ENCODE measurements at places on chromosomes 11 and 22.
A peak's percentile ranks its signal among the peaks of the same experiment; 100 is the strongest.

GRCh38 chr22:37183432-37184379 is 4.3 kb downstream of the C1QTNF6 start:
- DNase-seq: no peak

DNA sequence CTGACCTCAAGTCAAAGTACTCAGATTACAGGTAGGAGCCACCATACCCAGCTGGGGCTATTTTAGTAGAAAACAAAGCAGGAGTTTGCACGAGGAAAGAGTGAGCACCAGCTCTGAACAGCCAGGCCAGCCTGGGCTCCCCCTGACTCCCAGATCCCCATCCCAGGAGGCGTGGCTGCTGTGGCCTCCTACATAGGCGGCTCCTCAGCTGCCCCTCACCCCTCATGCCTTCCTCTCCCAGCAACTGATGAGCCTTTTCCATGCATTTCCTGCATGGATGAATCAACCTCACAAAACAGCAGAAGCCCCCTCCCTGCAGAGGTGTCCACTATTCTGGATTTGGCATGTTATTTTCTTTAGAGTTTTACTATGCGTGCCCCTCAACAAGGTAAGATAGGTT is 10.5 kb upstream of the FLRT1 start:
- no peak for DNase-seq

GRCh38 chr22:42314709-42315391 is 44.4 kb upstream of the TCF20 start:
- DNase-seq: no peak

- DNase-seq: no peak
Observed at GRCh38 chr11:118527109-118527508, at the start of gene TTC36. Gene TTC36 (plus strand): TSS chr11:118527474. CDS start chr11:118527495, 21 bp downstream.

GRCh38 chr11:133816146-133816870 is 29.0 kb downstream of the SPATA19 start:
- no peak for DNase-seq

DNA sequence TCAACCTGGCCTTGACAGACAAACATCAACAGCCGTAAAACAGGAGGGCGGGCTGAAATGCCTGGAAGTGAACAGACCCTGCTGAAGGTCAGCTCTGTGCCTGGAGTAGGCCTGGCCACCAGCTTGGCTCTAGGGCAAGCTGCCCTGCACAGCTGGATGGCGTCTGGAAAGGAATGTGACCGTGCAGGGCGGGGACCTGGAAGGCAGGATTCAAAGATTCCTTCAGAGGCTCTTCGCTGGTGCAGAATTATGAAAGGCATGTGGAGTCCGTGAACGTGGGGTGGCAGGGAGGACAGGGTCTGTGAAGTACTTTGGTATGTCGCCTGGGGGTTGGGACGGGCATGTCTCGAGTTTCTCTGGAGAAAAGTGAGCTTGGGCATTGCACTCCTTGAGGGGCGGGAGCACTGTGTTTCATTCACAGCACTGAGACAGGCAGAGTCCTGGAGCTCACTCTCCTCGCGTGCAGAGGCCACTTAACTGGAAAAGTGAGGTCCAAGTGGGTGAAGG is 1.5 kb downstream of the EHD1 start:
- DNase-seq: peak; percentile 58

- DNase-seq: peak; percentile 62
Observed at GRCh38 chr22:50444663-50445062, 30.2 kb downstream of the SBF1 start.

- DNase-seq: no peak
Observed at GRCh38 chr11:46321757-46322156, 25.5 kb upstream of the DGKZ start.

DNA sequence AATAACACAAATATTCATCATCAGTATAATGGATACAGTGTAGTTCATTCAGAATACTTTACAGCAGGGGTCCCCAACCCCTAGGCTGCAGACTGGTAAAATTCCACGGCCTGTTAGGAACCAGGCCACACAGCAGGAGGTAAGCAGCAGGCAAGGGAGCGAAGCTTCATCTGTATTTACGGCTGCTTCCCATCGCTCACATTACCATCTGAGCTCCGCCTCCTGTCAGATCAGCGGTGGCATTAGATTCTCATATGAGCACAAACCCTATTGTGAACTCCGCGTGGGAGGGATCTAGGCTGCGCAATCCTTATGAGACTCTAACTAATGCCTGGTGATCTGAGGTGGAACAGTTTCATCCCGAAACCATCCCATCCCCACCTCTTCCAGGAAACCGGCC is 125.1 kb downstream of the SERGEF start:
- DNase-seq: no peak

DNA sequence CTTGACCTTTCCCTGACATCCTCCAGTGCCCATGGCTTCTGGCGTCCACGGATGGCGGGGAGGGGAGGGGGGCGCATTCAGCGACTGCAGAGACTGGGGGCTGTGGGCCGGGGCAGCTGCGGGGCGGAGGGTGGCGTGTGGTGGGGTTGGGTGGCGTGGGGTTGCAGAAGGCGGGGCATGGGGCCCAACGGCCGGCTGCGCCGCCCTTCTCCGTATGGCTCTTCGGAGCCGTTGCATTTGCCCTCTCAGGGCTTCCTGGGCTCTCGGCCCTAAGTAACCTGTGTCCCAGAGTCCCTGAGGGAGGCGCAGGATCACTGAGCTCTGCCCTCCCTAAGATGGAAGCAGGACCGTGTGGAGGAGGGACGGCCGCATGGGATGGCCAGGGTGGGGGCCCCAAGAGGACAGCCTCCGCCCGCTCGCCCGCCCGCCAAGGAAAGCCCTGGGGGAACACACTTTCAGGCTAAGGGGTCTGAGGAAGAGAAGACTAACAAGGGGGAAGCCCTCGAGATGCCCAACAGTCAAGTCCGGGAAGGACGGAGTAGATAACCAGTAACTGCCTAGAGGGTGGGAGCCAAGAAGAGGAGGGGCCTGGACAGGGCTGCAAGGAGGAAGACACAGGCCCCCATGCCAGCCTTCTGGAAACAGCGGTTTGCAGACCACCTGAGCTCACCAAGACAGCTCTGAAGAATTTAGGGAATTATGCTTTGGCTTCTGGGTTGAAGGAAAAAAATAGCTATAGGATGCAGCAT is 9.2 kb upstream of the AIFM3 start:
- DNase-seq: peak; percentile 82

DNA sequence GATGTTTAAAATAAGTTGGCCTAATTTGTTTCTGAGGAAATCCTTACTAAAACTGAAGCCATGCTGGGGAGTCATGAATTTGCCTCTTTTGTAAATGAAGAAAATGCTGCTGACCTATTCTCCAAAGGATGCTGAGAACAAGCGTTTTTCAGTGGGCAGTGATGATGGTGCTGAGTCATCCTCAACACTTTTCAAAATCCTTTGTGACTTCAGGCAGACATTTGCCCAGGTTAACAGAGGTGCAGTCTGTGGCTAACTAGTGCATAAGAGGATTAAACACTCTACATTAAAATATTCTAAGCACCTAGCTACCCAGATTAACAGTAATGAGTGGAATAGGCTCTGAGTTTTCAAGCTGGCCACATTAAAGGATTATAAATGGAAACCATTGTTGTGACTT is 509.0 kb downstream of the DLG2 start:
- no peak for DNase-seq

GRCh38 chr11:37942081-37942480 is 1344.0 kb upstream of the RAG2 start:
- DNase-seq: no peak

DNA sequence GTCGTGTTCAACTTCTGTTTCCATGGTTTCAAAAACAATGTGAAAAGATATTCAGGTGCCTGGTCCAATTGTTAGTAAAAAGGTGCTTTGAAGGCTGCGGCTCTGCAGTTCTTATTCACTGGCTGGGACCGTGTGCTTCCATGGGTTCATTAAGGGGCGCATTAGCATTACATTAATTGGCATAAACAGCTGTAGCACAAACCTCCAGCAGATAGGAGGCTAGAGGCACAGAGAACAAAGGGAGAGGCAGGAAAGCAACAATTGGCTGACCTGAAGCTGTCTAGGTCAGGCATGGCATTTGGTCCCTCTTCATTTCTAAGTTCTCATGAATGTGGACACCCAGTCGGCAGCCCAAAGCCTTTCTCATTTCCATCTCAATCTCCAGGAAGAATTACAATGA is 16.6 kb downstream of the PAK1 start:
- DNase-seq: no peak

GRCh38 chr11:48900131-48900800 is 83.4 kb downstream of the TRIM51G start:
- DNase-seq: no peak
